ENCODE measurements at places on chromosomes 5 and 9.
A peak's percentile ranks its signal among the peaks of the same experiment; 100 is the strongest.

DNA sequence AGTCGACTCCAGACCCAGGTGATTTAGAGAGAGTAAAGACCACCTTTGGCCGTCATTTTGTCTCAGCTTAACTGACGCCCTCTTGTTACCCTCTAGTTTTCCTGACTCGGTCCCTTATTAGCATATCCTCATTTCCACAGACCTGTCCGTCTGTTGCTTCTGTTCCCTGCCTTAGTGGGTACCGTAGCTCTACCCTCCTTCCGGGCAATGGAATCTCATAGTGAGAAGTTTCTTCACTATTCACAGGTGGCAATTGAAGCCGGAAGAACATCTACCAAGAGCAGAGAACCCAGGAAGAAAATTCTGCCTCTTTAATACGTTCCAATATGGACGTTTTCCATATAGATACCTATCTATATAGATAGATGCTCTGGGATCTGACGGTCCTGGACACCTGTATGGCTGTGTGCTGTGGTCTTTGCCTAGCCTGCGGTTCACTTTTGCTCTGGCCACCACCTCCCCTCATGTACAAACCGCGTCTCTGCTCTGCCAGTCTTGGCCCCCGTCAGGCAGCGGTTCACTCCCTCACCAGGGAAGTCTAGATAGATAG lies 652 bp upstream of the TMEM161B start:
- DNase-seq = no peak

DNA sequence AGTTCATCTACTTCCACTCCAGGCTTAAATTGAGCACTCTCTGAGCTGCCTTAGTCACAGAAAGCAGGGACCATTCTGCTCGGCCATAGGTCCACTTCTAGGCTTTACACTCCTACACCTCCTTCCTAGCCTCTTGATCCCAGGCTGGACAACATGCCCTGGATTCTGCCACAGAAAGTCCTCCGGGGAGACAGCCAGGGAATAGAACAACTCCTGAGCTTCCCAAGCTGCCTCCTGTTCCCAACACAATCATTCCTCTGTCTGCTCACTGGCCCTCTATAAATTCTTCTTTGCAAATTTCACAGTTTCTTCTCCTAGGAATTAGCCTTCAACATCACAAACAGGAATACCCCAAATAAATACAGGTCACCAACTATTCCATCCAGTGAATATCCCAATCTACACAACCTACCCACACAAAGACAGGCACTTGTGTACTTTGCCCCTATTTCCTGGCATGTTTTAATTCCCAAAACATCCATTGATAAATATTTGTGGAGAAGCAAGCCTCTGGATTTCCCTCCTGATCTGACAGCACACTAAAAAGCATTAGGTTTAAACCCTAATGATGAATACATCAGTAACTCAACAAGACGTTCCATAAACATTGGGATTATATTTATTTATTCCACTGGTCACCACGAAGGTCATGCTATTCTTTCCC lies 125.5 kb downstream of the ENC1 start:
- no peak for DNase-seq

DNA sequence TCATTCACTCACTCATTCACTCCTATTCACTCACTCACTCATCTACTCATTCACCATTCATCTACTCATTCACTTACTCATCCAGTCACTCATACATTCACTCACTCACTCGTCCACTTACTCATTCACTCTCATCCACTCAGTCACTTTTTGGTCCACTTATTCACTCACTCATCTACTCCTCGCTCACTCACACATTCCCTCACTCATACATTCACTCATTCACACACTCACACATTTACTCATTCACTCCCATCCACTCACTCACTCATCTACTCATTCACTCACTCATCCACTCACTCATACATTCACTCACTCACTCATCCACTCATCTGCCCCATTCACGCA lies 27.7 kb downstream of the WNK2 start:
- no peak for DNase-seq

- DNase-seq = peak; percentile 50
These were observed 2.9 kb downstream of the OR2S2 start for GRCh38 chr9:35954942-35955546.

DNA sequence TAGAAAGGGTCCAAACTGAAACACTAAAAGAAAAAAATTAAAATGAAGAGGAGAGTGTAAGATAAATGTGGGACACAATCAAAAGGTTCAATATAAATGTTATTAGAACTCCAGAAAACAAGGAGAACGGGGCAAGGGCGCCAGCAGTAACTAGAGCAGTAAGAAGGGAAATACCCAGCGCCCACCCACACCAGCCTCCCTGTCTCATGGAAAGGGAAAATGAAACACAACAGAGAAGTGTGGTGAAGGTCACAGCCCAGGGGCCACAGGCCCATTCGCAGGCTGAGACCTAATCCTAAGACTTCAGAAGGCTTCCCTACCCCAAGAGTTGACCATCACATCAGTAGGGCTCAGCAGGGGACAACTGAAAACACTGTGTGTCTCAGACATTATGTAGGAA lies 45.8 kb upstream of the CLK4 start:
- DNase-seq = no peak

DNA sequence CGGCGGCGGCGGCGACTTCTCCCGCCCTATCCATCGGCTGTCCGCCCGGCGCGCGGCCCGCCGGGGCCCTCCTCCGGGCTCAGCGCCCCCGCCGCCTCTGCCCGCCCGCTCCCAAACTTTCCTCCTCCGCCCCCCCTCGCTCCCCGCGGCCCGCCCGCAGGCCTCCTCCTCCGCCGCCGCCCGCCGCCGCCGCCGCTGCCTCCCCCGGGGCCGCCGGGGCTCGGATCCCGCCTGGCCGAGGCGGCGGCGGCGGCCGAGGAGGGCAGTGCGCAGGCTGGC lies 460 bp upstream of the PBX3 start:
- DNase-seq = no peak

DNA sequence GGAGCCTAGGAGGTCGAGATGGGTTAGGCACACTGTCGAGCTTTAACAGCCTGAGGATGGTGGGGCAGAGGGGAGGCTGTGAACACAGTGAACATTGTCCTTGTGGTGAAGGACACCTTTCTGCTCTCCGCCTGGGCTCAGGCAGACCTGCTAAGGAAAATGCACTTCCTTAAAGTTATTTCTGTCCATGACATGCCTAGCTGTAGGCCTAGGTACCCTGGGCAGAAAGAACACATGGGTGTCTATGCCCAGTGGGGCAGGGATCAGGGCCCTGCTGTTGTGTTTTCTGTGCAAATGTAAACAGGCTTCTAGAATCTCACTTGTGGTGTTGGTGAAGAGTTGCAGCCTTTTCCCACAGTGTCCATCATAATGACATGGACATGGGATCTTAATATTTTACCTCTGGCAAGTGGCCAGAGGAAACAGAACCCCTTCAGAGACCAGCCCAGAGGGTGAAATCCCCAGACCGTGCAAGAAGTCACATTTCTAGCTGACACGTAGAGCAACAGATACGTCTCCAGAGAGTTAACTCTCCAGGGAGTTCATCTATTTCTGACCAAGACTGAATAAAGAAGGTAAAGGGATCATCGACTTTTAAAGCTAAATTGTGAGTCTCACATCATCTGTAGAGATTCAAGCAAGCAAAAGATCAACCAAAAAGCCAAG lies 79.2 kb downstream of the C9orf152 start:
- DNase-seq = no peak

DNA sequence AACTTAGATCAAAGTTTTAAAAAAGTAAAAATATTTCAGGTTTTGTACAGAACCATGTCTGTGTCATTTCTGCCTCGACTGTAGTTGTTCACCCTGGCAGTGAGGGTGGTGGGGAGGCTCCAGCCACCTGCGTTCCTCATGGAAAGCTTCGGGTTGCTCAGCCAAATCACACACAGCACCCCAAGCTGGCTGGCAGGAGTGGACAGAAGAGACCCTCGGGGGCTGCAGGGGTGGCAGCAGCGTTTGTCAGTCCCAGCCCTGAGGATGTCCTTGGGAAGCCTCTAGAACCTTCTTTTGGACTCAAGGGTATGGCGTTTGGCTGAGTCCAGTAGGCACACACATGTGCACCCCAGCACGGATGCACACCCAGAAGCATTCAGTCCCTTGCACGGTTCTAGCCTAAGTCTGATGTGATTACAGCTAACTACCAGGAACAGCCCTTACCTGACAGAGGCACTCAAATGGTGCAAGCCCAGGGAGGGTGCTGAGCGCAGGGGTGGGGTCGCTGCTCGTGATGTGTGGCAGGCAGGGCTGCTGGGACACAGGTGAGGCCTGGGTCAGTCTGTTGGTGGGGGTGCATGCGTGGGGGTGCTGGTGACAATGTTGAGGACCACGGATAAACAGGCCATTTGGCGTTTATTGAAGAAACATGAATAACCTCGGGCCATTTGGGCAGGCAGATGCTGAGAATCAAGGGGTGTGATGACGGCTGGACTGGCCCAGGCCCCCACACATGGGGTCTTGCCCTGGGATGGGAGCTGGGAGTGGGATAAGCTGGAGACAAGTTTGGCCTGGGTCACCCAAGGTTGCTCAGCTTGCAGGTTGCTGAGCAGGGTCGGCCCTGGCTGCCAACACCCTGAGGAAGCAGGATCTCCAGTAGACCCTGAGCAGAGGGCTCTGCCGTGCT lies 103.4 kb downstream of the PHF2 start:
- no peak for DNase-seq

DNA sequence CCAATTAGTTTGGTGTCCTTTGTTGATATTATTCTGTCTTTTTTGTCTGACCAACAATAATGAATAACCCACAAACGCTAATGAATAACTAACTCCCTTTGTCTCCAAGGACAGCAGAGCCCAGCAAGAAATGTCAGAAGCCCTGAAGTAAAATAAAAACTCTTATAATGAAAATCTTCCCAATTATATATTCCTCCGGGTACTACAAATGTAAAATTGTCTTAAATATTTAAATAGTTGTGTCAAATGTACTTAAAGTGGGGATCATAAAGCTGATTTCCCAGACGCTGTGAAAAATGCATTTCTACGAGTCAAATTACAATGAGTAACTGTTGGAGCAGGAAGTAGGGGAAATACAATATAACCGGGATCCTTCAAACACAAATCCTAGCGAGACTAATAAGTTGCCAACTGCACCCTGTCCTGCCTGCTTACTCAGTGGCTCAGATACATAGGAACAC lies 22.3 kb downstream of the GLIS3 start:
- no peak for DNase-seq

DNA sequence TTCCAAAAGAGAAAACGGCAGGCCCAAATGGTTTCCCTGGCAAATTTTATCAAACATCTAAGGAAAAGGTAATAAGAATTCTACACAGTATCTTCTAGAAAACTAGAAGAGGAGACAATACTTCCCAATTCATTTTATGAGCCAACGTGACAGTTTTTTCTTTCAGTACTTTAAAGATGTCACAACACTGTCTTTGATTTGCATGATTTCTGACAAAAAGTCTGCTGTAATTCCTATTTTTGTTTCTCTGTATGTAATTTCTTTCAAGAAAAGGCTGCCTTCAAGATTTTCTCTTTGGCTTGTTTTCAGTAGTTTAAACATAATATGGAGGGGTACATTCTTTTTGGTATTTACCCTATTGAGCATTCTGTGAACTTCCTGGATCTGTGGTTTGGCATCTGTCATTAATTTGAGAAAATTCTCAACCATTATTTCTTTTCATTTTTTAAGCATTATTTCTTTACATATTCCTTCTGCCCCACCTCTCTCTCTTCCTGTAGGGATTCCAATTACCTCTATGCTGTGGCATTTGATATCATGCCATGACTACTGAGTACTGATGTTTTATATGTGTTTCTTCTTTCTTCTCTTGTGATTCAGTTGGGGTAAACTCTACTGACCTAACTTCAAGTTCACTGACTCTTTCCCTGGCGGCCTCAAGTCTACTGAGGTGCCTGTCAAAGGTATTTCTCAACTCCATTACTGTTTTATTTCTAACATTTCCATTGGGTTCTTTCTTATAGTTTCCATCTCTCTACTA lies 32.2 kb downstream of the ANKS6 start:
- no peak for DNase-seq

DNA sequence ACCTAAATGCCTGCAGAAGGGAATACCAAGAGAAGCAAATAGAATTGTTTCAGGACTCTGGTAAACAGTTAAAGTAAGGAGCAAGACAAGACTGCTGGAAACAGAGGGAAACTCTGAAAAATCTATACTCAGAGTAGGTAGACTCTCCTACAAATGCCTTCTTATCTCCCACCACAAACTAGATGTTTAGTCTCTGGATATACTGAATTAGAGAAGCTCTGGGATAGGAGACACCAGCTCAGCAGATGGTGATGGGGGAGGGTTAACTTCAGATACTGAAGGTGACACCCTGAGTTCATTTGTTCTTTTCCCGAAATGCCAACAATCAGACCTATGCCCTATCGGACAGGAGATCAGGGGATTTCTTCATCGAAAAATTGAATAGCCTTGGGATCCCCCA lies 54.1 kb upstream of the CHD1 start:
- no peak for DNase-seq

- DNase-seq = no peak
These were observed 22.2 kb downstream of the RALGDS start for GRCh38 chr9:133098871-133099270.

- no peak for DNase-seq
These were observed 2.2 kb downstream of the CDH12 start for GRCh38 chr5:22850981-22851380.

DNA sequence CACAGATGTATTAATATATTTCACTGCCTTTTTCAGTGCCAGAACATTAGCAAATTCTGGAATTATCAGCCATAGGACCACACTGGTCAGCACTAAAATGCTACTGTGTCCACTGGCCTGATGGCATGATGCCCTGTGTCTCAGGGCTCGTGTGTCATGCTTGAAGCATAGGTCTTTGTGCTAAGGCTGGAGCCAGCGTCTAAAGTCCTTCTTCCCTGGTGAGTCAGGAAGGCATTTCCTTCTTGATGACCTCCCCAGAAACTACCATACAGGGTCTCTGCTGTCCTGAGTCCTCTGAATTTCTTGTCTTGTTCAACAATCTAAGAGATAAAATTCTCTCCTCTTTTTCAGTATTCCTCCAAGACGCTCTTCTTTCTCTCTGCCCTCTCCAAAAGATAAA lies 489.9 kb downstream of the PSAT1 start:
- peak; percentile 40 for DNase-seq

DNA sequence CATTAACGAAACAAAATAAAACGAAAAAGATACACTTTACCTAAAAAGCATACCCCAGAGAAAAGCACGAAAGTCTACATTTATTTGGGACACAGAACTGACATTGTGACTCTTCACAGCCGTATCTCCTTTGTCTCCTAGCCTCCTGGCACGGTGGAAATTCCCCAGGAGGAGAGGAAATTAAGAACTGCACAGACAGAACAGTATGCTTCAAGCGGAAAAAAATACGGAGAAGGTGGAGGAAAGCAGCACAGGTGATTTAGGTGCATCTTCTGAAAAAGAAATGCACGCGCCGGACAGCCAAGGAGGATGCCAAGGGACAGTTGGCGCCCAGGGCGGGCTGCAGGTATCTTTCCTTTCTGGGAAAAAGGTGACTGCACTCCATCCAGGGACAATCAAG lies 32.0 kb downstream of the DDX31 start:
- DNase-seq = no peak

GRCh38 chr5:115772731-115773475 lies 43.6 kb downstream of the CDO1 start:
- no peak for DNase-seq

- DNase-seq = no peak
These were observed 18.0 kb downstream of the ZMAT2 start for GRCh38 chr5:140718266-140718592.

- no peak for DNase-seq
These were observed 31.8 kb upstream of the ORM1 start for GRCh38 chr9:114291064-114291474.
